ENCODE measurements at places on chromosomes 7 and 10.

DNA sequence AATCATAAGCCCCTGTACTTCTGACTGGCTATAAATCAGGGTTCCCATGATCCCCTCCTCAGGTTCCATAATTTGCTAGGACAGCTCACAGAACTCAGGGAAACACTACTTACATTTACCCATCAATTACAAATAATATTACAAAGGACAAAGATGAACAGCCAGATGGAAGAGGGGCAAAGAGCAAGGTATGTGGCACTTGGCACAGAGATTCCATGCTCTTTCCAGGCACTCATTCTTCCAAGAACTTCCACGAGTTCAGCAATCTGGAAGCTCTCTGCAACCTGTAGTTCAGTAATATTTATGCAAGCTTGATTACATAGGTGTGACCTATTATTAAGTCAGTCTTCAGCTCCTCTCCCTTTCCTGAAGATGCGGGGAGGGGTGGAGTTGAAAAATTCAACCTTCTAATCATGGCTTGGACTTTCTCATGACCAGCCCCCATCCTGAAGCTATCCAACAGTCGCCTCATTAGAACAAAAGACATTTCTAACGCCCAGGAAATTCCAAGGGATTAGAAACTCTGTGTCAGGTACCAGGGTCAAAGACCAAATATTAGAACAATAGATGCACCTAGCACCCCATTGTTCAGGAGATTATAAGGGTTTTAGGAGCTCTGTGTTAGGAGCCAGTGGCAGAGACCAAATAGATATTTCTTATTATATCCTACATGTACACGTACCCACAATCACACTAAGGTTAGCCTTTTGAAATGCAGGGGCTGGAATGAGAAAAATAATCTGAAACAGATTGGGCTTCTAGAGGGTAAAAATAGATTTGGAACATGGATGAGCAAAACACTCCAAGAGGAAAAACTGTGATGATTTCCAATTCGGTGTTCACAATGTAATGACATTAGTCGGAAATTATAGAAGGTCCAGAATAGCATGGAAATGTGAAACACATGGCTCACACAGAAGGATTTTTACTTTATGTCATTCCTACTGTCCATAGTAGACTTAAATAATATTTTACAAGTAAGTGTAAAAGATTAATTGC, 7.0 kb downstream of the ANKMY2 start:
- no peak for DNase-seq

DNA sequence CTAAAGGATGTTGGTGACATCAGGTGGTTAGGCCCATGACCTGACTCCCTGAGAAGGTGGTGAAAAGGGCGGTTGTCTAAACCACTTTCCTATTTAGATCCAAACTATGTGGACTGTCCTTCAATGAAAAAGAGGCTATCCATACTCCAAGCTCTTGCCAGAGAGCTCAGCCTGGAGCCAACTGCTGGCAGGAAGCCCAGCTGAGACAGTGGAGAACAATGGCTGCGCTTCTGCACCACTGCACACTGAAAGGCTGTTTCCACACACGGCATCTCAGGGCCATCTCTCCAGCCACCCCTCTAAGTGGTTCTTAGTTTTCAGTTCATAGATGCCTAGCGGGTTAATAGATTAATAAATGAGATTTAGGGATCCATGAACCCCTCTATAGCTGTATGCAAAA, 488.8 kb upstream of the ZMIZ1 start:
- DNase-seq = no peak

GRCh38 chr7:102425639-102426267, 7.6 kb upstream of the ORAI2 start:
- DNase-seq = no peak

DNA sequence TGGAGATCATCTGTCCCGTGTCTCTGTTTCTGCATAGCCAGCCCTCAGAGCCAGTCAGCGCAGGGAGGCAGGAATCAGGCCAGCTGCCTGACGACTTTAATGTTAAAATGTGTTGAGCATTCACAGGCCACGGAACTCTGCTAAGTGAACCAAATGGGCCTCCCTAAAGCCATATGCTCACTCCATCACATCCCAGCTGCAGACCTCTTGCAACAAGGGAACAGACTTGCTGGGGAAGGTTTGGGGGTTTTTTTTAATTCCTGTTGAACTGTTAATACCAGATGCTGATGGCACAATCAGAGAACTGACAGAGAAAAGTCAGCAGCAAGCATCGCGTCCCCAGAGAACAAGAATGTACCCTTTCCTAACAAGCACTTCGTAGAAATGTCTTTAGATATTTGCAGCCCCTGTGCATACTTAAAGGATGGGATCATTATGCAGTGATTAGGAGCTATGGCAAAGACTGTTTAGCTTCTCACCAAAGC, 900.4 kb upstream of the AUTS2 start:
- no peak for DNase-seq

DNA sequence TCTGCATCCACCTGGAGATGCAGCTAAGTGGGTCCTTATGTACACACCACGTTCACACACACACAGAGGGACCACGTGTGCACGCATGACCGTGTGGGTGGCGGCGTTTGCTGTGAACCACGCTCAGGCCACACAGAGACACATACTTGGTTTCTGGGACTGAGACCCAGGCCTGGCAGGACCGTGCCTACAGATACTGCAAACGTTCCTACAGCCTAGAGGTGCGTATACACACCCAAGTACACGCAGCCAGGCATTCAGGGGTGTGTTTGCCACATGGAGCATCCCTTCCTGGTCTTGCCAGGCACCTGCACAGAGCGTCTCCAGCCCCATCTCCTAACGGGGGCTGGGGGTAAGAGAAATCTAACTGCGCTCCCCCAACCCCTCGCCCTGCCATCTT, 49.0 kb upstream of the GTF2IRD1 start:
- no peak for DNase-seq

- no peak for DNase-seq
Measured at GRCh38 chr7:12481722-12482121, 78.1 kb upstream of the VWDE start.

DNA sequence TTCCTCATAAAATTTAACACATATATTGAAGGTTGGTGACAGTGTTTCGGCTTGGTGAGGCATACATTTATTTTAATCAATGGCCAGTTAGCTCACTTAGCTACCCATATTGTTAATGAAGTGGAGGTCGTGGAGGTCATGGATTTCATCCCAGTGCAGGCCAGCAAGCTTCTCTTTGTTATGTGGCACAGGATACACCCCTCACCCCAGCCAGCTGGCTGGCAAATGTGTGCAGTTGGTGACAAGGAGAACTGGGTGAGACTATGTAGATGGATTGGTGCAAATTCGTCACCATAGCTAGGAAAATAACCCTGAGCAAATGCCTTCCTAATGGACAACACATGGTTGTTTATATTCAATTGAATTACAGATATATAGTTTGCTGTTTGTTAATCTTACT, 50.5 kb upstream of the FOXP2 start:
- DNase-seq = no peak

DNA sequence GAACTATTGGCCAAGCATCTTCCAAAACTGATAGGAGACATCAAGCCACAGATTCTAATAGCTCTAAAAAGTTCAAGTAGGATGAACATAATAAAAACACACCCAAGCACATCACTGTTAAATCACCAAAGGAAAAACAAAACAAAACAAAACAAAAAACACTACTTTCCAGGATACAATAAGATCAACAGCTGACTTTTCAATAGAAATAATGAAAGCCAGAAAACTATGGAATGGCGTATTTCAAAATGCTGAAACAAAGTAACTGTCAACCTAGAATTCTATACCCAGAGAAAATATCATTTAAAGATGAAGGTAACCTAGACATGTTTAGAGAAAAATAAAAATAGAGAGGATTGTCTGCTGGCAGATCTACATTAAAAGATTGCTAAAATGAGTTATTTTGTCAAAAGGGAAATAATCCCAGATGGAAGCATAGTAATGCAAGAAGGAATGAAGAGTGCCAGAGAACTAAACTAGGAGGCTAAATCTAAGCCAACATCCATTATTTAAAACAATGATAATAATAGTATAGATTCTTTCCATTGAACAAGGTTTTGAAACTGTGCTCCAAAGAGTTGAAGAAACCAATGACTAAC, 13.9 kb downstream of the TUBAL3 start:
- DNase-seq = no peak

DNA sequence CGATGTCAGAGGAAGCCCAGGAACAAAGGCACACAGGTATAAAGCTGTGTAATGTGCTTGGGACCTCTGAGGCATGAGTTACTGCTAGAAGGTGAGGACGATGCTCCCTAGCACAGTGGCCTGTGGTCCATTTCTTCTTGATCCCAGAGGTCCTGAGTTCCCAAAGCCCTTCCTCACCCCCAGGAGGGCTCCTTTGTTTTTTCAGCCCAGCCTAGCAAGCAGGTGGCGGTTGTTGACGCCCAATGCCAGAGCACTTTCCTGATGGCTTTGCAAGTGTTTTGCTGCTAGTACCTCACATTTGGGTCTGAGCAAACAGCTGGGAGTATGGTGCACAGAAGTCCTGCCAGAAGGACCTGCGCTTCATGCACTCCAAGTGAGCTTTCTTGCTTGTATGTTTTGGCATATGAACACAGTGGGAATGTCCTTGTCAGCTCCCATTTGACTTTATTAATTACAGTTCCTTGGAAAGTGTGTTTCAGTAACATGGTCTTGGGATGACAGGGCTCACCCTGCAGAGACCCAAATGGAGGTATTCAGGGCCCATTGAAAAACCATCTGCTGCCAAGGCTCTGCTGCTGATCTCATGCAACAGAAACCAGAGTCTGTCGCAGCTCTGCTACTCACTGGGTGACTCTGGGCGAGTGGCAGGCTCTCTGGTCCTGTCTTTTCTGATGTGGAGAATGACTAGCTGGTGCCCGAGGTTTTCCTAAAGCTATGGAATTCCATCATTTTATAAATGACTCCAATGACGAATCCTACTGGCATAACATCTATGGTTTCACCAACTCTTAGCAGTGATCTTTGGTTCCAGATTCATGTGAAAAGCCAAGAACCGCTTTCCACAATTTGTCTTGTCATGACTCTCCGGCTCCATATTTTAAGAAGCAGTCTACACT, 134.9 kb downstream of the ARID5B start:
- DNase-seq = no peak

GRCh38 chr10:74991435-74991834, 120.0 kb upstream of the SAMD8 start:
- DNase-seq = no peak

All from HS-5 (cell line).